ENCODE measurements at places on chromosomes 7 and 10.
A peak's percentile ranks its signal among the peaks of the same experiment; 100 is the strongest.

GRCh38 chr7:31082447-31082846 is 30.3 kb downstream of the ADCYAP1R1 start:
- peak; percentile 9 for DNase-seq

DNA sequence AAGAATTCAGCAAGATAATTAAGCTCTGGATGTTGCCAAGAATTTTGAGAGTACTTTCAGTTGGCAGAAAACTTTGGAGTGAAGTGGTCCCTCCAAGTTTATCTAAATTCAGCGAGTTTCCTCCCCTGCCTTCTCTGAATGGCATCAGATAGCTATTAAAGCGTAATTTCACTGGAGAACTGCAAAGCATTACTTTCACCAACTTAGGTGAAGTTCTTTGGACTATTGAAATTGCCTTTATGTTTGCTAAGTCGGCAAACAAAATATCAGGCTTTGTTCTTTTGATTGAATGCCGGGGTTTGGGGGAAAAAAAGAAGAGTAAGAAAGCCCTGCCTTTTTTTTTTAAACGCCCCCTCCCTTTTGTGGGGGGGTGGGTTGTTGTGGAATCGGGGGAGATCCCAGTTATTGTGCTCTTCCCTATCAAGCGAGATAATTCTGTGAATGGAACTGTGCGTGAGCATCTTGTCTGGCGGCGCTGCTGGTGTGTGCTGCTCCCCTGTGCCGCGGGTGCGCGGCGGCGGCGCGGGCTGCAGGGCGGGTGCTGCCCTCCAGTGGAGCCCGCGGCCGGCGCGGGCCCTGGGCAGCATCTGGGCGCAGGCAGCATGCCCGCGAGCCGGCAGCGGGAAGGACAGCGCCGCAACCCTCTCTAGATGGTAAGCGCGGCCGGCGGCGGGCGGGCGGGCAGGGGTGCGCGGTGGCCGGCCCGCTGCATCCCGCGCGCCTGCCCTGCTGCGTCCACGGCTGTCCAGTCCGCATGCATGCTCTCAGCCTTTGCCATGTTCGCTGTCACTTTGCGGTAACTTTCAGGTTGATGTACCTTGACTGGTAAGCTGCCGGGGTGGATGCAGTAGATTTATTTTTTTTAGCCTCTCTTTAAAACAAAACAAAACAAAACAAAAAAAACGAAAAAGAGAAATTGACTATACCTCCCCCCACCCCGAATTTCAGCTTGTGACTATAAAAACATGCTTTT is 176.5 kb downstream of the TCF7L2 start:
- DNase-seq, result peak; percentile 75

DNA sequence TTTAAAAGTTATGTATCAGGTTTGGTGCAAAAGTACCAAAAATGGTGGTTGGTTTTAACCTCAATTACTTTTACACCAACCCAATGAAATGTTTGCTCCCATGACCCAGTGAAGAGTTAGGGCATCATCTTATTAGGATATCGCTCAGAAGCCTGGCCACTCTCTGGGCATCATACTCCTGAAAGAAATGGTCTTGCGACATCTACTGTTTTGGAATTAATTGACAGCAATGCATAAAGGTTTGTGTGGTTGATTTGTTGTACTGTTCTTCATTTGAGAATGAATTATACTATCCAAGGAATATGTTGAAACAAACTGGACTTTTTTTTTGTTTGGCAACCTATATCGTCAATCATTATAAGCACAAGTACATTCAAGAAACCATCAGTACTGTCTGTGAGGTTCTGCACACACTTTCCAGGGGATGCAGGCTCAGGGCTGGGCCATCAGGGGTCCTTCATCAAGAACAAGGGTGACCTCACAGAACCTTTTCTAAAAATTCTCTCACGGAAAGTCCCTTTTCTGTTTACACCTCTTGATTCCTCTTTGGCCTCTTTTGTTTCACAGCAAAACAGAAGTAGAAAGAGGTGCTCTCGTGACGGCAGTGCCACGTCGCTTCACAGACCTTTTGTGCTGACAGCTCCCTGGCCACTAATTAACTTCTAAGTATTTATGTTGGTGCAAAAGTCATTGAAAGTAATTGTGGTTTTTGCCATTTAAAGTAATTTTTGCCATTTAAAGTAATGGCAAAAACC is 117.2 kb upstream of the KLF6 start:
- DNase-seq, result peak; percentile 56

DNA sequence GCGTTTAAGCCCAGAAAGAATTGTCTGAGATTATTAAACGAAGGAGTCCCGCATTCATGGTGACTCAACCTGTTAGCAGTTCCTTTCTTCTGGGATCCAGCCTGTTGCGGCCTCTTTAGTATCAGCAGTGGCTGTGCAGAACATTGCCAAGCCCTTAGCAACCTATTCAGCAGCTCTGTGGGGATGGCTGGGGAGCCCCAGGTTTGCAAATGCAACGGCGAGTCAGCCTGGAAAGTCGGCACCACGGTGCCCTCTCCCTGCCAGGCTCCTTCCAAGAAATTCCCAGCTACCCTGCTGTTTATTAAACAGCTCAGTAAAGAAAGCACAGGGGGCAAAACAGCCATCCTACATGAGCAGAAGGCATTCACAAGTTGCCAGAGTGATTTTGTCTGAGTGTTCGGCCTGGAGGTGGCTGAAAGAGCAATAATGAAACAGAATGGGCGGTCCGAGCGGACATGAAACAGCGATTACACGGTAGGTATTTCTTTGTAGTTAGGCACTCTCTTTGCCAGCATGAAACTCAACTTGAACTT is 198.3 kb downstream of the BAMBI start:
- DNase-seq, result no peak

DNA sequence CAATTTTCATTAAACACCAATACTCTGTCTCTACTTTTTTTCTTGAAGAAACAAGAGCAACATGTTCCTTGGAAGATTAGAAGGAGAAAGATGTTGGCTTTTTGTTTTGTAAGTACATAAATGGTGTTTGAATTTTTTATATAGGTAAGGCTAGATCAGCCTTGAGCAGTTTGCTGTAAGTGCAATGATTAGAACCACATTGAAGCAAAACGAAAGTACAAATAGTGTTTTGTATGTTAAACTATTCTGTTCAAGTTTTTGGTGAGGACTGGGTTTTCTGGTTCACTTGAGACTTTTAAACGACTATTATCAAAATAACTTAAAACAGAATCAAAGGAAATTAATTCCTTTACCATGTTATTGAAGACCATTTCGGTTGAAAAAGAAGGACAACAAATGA is 162.9 kb upstream of the NRP1 start:
- DNase-seq, result no peak

DNA sequence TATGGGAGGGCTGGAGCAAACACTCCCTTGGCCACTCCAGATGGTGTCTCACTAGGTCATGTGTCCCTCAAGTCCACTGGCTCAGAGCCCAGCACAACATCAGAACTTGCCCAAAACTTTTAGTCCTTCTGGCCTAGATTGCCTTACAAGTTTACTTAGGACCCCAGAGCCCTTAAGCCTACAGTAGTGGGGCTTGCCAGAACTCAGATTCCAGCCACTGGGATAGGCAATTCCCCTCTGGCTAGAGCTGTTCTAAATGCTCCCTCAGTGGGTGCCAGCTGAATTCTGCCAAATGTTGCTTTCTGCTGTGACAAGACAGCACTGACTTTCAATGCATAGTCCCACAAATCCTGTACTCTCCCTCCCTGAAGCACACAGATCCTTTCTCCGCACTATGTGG is 331.1 kb downstream of the HTR7 start:
- DNase-seq, result no peak

DNA sequence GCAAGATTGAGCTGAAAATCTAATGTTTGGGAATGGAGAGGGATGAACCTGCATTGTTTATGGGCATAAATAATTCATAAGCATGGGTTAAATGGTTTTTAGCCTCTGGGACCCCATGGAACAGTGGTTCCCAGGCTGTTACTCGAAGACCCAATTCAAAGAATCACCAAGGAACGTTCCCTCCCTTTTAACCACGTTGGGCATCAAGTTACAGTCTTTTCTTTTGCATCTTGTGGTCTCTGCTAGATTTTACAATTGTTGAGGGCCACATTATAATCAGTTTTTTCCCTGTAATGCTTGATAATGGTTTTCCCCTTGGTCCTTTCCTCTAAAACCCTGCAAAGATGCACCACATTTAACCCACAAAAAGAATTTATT is 2.5 kb downstream of the CALN1 start:
- DNase-seq, result no peak

GRCh38 chr7:130884437-130885417 is 150.7 kb upstream of the KLF14 start:
- DNase-seq, result no peak

- DNase-seq, result no peak
Observed at GRCh38 chr7:45033931-45034290, 33.9 kb downstream of the CCM2 start.

GRCh38 chr7:24781106-24781505 is 23.8 kb upstream of the GSDME start:
- peak; percentile 96 for DNase-seq

DNA sequence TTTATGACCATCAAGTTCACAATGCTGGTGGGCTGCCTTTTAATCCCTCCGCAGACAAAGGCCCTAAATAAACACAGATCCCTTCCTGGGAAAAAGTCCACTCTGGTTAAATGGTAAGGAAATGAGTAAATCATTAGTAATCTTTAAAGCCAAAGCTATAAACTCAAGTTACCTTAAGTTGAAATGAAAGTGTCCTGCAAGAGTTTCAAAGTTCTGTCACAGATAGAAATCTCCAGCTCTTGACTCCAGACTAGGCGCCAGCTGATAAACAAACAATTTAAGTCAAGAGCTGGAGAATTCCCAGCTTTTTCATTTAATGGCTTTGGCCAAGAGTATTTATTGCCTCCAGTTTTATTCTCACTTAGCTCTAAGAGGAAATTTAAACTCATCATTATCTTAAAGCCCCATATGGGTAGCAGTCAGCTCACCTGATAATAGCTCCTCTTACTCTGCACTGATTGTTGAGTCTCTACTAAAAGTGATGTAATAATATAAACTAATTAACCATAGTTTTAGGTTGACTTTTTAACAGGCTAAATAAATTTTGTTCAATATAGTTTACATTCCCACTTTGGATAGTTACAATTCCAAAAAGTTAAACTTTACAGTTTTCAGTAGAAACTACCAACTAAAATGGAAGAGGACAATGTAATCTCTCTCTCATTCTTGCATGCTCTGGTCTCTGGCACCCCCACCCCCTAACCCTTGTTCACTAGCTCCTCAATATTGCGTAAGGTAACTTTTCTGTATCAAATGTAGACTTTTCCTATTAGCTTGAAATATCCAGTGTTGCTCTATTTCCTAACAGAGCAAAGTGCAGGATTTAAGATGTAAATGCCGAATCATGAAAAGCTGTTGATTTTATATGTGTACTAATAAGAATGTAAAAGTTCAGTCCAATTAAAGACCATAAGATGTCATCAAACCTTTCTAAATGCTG is 56.1 kb downstream of the HIBADH start:
- DNase-seq, result no peak

- DNase-seq, result no peak
Observed at GRCh38 chr7:30200591-30200990, 65.8 kb downstream of the MTURN start.

DNA sequence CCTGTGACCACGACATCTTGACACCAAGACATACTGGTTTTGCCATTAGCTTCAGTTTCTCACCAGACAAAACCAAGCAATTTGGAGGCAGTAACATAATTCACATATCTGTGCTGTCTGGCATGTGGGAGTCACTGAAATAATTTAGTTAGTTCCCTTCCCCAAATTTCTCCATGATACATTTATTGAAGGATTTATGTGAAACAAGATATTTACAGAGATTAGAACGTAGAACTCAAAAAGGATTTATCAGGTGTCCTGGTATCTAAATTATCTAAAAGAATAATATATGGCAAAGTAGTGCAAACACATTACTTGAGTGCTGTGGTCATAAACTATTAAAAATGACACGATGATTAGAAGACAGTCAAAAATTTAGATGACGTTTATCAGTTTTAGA is 98.7 kb downstream of the ETV1 start:
- no peak for DNase-seq

DNA sequence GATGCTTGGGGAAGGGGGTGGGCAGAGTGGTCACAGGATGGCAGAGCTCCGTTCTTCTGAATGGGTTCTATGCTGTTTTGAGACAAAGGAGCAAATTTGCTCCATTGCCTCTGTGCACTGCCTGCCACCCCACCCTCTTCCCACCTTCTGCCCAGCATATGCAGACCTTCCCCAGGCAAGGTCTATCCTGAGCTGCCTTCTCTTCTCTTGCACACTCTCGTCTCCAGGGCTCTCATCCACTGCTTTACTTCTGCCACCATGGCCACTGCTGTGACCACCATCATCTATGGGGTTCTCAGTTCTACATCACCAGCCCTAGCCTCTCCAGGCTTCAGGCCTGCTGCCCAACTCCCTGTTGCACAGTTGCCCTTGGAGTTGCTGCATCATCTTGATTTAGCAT is 230.4 kb downstream of the TMEM178B start:
- DNase-seq, result no peak

DNA sequence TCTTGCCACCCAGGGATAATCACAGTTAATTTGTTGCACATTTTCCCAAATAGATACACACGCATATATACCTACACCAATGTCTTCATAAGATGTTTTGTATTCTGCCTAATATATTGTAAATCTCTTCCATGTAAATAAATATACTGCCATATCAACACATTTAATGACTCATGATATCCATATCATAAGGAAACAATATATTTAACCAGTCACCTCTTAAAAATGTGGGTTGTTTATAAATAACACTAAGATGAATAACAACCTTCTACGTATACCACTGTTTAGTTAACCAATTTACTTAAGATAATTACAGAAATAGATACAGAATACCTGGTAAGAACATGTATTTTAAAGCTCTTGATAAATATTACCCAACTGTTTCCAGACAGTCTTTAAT is 38.2 kb downstream of the ELAPOR2 start:
- DNase-seq, result no peak

GRCh38 chr10:70982443-70982842 is 94.1 kb upstream of the PCBD1 start:
- DNase-seq, result peak; percentile 2

- DNase-seq, result peak; percentile 78
Observed at GRCh38 chr10:127976286-127976685, 69.4 kb downstream of the PTPRE start.

- peak; percentile 75 for DNase-seq
Observed at GRCh38 chr7:116802746-116803152, 59.6 kb upstream of the CAPZA2 start.

GRCh38 chr10:132844069-132844809 is 58.3 kb upstream of the NKX6-2 start:
- DNase-seq, result no peak

GRCh38 chr7:31432176-31432575 is 81.7 kb upstream of the ITPRID1 start:
- no peak for DNase-seq

All from inflammatory macrophage treated with lipopolysaccharide for 4 hours (primary cell).